ENCODE measurements at places on chromosomes 3 and 15.
A peak's percentile ranks its signal among the peaks of the same experiment; 100 is the strongest.

DNA sequence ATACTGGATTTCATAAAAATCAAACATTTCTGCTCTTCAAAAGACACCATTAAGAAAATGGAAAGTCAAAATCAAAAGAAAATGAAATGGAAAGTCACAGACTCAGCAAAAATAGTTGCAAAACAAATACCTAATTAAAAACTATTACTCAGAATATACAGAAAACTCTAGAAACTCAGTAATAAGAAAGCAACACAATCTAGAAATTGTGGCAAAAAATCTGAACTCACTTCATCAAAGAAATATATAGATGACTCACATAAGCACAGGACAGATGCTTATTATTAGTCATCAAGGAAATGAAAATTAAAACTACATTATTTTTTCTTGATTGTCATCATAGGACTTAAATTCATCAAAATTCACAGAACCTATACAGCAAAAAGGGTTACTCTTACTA is 430.0 kb downstream of the SHQ1 start:
- no peak for DNase-seq

DNA sequence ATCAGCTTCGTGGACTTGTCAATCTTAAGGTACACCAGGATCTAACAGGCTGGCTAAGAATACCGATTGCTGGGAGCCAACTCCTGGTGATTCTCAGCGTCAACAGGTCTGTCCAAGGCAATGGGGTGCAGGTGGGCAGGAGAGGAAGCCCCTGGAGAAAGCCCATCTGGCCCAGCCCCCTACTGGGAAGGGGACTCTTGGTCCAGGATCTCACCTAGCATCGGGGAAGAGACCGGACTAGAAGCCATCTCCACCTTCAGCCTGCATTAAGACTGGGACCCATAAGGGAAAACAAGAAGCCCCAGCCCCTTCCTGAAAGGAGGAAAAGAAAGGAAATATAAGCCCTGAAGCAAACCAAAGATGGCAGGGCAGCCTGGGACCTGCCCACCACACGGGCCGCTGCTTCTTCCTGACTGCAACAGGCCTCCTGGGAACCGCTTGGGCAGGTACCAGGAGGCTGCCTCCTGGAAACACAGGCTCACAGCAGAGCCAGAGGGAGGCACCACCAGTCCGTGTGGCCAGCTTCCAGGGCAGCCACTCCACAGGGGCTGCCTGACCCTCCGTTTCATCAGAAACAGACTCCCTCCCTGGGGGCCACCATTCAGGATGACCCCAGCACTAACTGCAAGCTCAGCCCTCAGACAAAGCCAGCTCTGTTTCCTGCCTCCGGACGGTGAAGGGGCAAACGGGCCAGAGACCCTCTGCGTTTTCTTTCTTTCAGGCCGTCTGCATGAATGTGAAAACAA is 100.2 kb downstream of the LRIG1 start:
- DNase-seq, result no peak

DNA sequence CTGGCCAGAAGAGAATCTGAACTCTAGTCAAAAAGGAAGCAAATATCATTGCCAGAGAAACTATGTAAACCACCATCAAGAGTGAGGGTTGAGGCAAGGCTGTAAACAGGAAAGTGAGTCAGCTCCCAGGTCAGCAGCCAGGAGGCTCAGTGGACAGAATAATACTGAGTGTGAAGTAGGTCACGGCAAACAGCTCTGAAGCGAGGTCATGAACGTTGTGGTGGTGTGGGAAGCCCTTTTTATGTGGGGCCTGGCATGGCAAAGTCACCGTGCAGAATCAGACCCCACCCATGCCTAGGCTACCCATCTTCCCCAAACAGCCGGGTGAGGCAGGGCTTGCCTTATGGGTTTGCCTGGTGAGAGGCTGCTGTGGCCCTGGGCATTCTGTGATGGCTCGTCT is 43.9 kb downstream of the THBS1 start:
- DNase-seq, result peak; percentile 86

GRCh38 chr15:79673416-79674123 is 223.2 kb downstream of the MTHFS start:
- no peak for DNase-seq

GRCh38 chr15:31025996-31026395 is 34.6 kb upstream of the MTMR10 start:
- no peak for DNase-seq

- DNase-seq, result peak; percentile 13
Observed at GRCh38 chr15:29812384-29812694, 9.9 kb downstream of the TJP1 start.

DNA sequence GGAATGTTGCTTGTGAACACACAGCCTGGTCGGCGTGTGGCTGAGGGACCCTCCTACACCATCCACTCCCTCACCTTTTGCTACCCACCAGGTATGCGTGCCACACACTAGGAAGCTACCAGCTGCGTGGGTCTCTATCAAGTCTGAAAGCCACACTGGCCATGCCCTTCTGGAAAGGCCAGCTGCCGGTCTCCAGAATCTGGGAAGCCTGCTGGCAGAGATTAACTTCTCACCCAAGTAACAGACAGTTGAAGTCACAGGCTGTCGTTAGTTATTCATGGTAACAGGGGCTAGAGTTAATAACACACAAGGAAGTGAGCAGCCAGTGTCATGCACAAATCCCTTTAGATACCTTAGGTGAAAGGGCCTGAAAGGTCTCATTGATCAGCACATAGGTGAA is 48.1 kb downstream of the SUSD5 start:
- no peak for DNase-seq

DNA sequence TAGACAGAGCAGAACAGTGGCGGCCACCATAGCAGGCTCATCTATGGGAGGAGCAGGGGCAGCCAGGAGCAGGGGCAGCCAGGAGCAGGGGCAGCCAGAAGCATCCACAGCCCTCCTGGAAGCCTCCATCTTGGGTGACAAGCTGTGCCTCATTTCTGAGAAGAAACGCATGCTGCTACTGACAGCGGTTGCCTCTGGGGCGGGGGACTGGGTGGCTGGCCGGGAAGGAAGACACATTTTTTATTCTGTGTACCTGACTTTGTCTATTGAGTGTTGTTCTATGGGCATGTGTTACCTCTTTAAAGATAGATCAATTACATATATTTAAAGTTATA is 71.5 kb upstream of the KLF13 start:
- no peak for DNase-seq

- DNase-seq, result no peak
Observed at GRCh38 chr15:39665629-39666250, 84.9 kb downstream of the THBS1 start.

GRCh38 chr3:7843441-7843840 is 658.2 kb upstream of the LMCD1 start:
- no peak for DNase-seq

DNA sequence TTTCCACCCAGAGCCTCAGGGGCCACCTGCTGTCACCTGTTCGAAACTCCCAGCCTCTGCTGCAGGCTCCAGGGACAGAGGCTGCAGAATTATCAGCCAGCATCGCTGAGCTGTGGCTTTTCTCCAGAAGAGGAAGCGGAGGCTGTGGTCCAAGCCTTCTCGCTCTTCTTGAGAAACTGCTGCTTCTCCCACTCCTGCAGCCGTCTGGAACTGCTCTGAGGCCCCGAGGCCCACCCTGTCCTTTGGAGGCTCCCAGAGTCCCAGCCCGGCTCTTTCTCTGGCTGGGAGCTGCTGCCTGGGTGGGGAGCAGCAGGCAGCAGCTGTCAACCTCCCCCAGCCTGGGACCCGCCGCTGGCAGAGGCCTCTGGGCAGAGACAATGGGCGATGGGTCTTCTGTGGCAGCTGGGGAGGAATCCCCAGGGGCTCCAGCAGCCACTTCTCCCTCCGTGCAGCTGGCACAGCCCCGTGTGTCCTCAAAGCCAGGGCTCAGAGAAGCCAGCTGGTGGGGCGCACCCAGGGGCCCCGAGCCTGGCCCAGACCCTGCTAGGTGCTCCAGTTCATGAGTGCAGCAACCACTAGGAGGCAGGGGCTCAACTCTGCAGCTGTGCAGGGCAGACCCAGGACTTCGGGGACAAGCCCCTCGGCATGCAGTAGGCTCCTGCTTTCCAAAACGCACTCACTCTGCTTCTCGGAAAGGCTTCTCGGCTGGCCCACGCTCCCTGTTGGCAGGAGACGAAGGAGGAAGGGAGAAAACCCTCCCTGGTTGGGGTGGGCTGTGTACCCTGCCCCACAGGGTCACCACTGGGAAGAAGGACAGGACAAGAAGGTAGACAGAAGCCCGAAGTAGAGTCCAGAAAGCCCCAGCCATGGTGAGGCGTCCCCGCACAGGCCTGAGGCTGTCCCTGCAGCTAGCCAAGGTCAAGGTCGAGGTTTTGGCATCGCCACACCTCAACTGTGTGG is 49.9 kb upstream of the FURIN start:
- DNase-seq, result no peak

- DNase-seq, result no peak
Observed at GRCh38 chr3:119122350-119122749, 23.6 kb upstream of the TEX55 start.

GRCh38 chr3:38573556-38573955 is 75.9 kb downstream of the SCN5A start:
- DNase-seq, result no peak

GRCh38 chr15:90979582-90979981 is 14.8 kb downstream of the PRC1 start:
- no peak for DNase-seq

DNA sequence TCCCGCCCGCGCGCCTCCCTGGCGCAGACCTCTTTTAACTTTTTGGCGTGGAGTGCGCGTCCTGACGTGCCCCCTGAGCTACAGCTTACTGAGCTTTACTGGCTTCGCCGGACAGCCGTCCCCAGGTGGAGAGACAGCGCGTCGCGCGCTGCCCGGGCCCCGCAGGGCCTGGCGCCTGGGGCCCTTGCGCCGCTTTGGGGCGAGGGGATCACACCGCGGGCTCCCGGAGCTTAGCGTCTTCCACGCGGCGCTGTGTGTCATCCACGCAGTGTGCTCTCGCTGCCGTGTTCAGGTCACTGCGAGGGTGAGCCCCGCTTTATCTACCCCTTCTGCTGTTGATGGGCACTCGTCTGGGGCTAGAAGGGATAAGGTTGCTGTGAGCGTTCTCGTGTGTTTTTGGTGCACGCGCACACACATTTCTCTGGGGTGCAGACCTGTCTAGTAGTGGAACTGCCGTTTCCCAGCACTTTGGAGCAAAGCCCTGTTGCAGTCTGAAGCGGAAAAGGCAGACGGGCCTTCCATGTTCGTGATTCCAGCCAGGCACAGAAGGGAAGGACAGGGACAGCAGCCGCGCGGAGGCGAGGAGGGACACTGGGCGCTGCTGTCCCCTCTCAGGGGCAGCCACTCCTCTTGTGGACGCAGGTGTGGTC is 33.1 kb upstream of the ALDH1L1 start:
- no peak for DNase-seq

GRCh38 chr3:65371053-65371452 is 667.7 kb downstream of the MAGI1 start:
- DNase-seq, result peak; percentile 28

GRCh38 chr3:58464866-58465265 is 27.0 kb upstream of the KCTD6 start:
- no peak for DNase-seq

DNA sequence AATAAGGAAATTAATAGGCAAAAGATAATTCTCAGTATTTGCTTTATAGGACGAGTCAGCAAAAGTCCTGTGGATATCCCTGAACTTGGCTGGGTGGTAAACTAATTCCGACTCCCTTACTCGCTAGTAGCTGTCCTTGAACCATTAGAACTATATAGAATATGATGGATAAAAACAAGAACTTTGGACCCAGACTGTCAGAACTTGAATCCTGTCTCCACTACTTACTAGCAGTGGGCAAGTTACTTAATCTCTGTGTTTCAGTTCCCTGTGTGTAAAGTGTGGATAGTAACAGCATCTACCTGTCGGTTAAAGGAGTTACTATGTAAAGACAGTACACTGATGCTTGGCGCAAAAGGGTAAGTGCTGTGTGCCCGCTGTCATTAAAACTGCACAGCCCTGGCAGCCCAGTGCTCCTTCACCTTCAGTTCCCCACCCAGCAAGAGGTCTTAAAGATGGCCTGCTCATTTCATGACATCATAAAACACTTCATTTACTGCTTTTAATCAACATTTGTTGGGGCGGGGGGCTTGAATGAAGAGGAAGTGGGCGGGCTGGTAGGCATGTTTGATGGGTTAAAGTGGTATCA is 7.3 kb downstream of the TPM1 start:
- no peak for DNase-seq

GRCh38 chr3:49906073-49906743 is 2.5 kb upstream of the MST1R start:
- DNase-seq, result peak; percentile 83

DNA sequence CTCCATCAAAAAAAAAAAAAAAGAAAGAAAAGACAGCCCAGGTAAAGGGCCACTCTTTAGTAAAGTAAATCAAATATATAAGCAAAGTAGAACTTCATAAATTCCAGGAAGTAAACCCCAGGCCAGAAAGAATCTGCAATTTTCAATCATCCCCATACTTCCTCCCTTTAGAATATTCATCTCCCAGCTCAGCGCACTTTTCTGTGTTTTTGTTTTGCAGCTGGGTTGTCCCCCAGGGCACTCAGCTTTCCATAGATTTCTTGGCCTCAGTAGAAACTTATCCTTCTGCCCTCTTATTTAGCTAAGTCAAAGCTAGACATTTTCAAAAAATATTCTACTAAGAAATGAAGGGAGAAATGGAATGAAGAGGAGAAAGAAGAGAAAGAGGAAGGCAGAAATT is 24.0 kb upstream of the SPRED1 start:
- no peak for DNase-seq

DNA sequence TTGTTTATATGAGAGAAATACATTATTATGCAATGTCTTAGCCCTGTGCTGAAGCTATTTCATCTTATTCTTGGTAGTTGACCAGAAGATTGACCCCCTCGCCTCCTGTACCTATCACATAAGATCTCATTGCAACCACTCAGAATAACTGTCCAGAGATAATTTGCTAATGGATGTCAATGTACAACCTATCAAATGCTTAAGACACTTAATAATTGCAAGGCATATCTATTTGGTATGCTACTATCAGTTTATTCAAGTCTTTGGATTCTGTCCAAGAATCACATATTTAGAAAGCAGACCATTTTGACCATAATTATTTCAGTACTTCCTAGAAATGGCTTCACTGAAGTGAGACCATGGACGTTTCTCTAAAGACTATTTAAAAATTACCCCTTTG is 241.6 kb downstream of the GAP43 start:
- DNase-seq, result no peak

GRCh38 chr3:146781059-146781458 is 175.9 kb upstream of the PLSCR5 start:
- no peak for DNase-seq

- no peak for DNase-seq
Observed at GRCh38 chr3:129727707-129728106, 121.2 kb upstream of the PLXND1 start.

Measured in LoVo (cell line).